ENCODE measurements at places on chromosomes 5 and 9.

DNA sequence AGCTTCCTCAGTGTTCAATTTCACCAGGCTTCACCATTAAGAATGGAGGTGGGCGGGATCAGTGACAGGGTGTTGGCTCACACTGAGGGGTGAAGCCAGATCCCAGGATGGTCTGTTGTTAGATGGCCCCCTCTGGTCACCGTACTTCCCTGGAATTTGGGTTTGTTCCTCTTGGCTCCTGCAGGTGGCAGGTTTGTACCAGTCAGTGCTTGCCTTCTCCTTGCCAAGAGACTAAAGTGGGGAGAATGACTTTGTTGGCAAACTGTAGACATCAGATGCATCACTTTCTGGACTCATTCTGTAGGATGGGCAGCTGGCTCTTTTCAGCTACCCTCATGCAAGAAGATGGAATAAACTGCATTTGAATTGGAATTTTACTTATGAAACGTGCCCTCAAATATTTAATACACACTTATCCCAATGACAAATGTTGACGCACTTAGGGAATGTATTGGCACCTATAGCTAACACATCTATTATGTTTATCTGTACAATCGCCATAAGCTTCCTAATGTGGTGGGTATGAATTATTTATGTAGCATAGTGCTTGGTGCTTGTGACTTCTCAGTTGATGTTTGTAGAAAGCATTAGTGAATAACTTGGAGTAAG lies 31.4 kb upstream of the ANKRD55 start:
- peak; percentile 16 for DNase-seq

DNA sequence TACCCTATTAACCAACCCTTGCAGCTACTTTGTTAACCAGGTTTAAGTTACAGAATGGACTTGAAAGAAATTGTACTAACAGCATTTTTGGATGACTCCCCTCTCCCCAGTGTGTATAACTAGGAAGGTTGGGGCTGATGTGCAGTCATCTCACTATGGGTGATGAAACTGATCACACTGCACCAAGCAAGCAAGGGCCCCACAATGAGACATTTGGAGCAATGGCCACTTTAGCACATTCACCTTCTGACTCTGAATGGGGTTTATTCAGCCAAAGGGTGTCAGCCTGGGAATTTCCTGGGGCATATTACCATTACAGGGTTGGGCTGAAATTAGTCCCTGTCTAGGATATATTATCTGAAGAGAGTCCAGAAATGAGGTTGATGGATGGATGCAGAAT lies 18.7 kb upstream of the CYFIP2 start:
- no peak for DNase-seq

GRCh38 chr5:178416919-178417318 lies 173.3 kb downstream of the COL23A1 start:
- DNase-seq, result no peak

GRCh38 chr5:72957337-72957736 lies 1.5 kb downstream of the FCHO2 start:
- no peak for DNase-seq

- DNase-seq, result no peak
Observed at GRCh38 chr5:91378752-91379211, 4.3 kb downstream of the ARRDC3 start.

DNA sequence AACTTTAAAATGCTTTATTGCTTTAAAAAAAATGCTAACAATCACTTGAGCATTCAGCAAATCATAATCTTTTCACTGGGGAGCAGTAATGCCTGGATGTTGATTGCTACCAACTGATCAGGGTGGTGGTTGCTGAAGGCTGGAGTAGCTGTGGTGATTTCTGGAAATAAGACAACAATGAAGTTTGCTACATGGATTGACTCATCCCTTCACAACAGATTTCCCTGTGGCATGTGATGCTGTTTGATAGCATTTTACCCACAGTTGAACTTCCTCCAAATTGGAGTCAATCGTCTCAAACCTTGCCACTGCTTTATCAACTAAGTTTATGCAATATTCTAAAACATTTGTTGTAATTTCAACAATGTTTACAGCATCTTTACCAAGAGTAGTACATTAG lies 83.3 kb downstream of the MLLT3 start:
- DNase-seq, result no peak

GRCh38 chr5:123997462-123998215 lies 485.7 kb downstream of the CSNK1G3 start:
- DNase-seq, result no peak

DNA sequence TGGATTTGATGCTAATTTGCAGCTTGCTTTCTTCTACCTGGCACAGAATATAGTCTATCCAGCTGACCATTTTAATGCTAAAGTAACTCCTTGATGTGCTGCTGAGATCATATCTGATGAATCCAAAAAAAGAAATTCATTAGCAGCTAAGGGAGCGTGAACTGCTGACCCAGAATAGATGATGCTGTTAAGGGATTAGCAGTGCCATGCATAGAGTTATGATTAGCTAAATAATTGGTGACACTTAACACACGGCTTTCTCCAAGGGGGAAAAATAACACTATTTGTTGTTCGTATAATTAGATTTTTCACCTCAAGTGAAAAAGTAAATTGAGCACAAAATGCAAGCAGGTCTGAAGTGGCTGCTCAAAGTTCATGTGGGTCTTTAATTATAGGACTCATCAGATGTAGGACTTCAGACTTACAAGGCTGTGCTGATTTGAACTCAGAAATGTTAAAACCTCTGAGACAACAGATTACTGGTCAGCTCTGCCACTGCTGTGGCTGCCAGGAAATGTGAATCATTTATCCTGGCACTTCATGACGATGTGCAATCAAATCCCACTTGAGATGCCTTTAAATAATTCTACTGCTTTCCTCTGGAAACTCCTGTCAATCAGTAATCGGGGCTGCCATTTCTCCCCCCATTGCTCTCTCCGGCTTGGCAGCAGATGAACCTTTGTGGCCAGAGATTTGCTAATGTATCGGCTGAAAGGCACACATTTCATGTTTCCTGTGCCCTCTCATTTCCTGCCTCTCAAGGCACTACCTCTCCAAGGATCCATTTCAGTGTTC lies 291.6 kb upstream of the C9orf72 start:
- no peak for DNase-seq

Data from CD4-positive, alpha-beta memory T cell (primary cell).